ENCODE measurements at places on chromosomes 2 and 18. TPM values are rescaled to one million over a fixed set of nuclear protein-coding genes. Genes with fewer than 3 reads are reported as not detected.

DNA sequence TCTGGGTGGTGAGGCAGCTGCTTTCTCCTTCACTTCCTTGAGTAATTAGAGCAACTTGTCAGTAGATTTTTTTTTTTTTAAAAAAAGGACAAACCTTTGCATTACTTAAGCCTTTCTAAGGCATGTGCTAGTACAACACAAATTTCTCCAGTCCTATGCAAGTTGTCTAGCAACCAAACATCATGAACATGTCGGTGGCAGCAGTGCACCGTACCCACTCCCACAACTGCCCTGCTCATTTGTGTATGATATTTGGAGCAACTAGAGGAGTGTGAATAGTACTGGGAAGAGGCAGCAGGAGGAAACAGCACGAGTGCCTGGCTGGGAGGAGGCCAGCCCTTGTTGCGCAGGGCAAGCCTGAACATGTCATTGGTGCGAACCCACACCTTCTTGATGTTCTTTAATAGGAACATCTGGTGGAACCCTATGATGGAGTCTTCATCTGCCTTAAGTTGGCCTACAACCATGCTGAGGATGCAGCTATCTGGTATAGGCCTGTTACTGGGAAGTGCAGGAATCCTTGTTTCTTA is 238.3 kb downstream of the TDRD15 start:
- H3K27me3 ChIP-seq: no peaks in the 10 kb centered on the region
- DNase-seq: no peak
- no peak overlapping the region for H3K27ac ChIP-seq
- H3K4me3 ChIP-seq: no peak overlapping the region
- no peaks in the 10 kb centered on the region for H3K36me3 ChIP-seq

Gene RAB6C
- not detected for total RNA-seq

GRCh38 chr2:11375025-11375688 is 30.7 kb upstream of the ROCK2 start:
- peak overlapping the region; percentile 78 for H3K27ac ChIP-seq
- no peak for DNase-seq
- H3K4me1 ChIP-seq: peaks cover 45% of the 10 kb centered on the region
- no peaks in the 10 kb centered on the region for H3K27me3 ChIP-seq

DNA sequence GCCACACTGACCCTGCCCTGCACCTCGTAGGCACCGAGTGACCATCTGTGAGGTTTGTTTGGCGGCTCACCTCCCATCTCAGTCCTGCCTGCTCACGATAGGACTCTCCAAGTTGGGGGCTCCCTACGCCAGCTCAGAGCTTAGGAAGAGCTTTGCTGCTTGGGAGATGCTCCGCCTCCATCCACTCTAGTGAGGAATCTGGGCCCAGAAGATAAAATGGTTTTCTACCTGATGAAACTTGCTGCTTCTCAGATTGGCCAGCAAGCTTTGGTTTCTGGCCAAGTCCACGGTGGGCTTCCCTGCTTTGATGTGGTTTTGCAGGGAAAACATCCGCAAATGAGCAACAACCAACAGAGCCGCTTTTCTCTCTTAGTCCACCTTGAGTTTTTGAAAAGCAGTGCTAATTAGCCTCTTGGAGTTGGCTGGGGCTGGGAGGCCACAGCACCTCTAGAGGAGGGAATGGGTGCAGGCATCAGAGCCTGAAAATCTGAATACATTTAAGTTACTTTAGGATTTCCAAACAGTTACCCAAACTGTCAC is 42.2 kb downstream of the THNSL2 start:
- DNase-seq: peak; percentile 50
- H3K4me3 ChIP-seq: no peak overlapping the region
- H3K27ac ChIP-seq: no peak overlapping the region

Gene ATL2
- 113 TPM for total RNA-seq

Gene SERPINB12
- total RNA-seq: not detected
